Esophagus squamous epithelium (tissue), 5 donors: ENCODE measurements at places on chromosomes 2 and 18.

DNA sequence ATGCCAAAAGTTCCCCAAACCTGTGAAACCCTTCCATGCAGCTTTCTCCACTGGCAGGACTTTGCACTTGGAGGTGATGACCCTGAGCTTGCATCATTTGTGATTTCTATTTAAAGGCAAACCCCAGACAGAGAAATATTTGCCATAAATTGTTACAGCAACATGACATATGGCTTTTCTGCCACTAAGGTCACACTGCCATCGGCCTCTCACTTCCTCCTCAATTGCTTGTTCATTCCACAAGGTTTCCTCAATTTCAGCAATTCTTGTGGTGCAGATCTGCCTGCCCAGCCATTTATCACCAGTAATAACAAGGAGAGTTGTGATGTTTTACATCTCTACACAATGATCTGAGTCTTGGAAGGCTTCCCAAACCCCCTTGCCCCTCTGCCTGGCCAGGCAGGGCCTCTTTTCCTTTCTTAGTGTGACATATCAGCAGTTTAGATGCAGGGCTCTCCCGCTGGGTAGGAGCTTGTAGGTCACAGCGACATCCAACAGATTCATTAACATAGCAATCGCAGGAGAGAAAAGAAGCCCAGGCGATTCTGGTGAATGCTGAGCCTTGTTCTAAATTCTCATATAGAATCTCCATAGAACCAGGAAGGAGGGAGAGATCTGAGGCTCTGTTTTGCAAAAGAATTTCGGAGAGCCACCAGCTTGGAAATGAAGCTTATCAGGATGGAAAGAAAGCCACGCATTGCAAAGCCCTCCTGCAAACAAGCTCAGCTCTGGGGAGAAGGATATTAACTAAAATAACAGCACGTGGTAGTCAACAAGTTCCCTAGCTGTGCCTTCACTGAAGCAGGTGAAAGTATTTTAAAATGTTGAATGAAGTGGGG lies 46.7 kb upstream of the ITGA6 start:
- DNase-seq: no peak

DNA sequence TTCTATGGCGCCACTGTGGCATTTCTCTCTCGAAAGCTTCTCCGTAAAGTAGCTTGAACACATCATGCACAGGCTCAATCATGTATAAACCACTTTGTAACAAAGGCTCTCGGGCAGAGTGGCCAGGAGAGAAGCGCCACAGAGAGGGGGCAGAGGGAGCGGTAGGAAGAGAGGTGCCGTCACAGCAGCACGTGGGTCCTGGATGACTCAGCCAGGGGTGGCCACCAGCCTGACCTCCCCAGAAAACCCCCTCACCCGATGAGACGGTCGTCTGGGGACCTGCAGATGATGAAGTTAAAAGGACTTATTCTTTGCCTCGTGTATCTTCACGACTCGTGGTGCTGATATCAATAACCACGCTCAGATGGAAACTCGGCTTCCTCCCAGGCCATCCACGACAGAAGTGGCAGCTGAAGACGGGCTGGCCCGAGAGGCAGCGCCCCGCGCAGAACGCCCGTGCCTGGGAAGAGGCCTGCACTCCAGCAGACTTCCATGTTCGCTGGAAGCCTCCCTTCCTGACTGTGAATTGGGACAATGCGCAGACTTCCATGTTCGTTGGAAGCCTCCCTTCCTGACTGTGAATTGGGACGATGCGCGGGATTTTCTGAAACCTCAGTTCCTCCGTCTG lies 46.4 kb upstream of the MTCL1 start:
- DNase-seq: no peak

GRCh38 chr2:202161151-202161835 lies 77.1 kb downstream of the SUMO1 start:
- DNase-seq: no peak

DNA sequence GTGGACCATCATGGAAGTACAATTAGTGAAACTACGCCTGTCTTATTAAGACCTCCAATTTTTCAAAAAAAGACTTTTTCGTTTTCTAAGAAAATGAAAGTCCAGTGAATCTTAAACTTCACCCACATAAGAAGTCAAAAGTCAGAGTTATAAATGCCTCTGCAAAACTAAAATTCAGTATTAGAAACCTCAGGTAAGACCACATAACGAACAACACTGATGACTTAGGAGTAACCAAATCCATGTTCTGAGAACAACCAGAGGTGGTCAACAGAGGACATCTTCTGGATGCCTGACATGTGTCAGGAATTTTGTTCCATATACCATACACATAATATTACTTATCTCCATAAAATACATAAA lies 62.4 kb downstream of the RPL31 start:
- DNase-seq: no peak

DNA sequence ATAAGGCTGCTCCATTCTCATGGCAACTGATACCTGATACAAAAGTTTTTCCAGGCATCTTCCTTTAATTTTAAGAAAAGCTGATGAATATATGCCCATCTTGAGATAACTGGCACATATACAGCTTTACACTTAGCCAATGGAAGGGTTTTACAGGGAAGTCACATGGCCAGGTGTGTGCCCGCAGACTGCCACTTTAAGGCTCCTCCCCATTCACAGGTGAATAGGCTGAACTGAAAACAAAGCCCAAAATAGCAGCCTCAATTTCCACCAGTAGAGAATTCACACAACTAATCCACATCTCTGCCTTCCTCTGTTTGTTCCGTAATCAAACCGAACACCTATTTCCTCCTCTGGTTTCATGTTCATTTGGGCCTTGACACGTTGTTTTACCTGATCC lies 9.8 kb upstream of the ME2 start:
- DNase-seq: no peak
